Stimulated activated CD4-positive, alpha-beta T cell treated with anti-CD3 and anti-CD28 coated beads, Interleukin-4, amount 100 ng/mL, for 4 hours (primary cell): ENCODE measurements at places on chromosomes 2 and 18.

DNA sequence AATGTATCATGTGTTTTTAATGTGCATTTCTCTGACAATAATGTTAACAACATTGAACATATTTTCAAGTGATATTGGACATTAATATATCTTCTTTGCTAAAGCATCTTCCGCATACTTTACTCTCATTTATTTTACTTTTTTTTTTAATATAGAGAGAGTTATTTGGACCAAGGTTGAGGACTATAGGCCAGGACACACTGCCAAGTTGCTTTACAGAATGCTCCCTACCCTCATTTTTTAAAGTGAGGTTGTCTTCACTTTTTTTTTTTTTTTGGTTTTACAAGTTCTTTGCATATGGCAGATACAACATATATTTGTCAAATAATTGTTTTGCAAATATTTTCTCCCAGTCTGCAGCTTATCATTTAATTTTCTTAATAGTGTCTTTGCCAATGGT is 201.8 kb downstream of the OSR1 start:
- DNase-seq, result no peak

- no peak for DNase-seq
Observed at GRCh38 chr2:49189512-49190225, 35.4 kb upstream of the FSHR start.

- no peak for DNase-seq
Observed at GRCh38 chr2:65076345-65076710, 20.1 kb downstream of the CEP68 start.

DNA sequence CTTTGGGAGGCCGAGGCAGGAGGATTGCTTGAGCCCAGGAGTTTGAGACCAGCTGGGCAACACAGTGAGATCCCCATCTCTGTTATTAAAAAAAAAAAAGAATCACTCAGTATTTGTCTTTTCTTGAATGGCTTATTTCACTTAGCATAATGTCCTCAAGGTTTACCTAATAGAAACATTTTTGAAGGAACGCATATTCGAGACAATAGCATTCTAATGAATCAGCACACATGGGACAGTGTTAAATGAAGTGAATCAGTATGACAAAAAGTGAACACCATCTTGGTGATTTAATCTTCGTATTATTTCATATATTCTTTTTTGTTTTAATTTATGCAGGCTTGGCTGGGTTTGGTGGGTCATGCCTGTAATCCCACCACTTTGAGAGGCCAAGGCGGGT is 44.7 kb downstream of the WIPF1 start:
- DNase-seq, result no peak

- DNase-seq, result no peak
Observed at GRCh38 chr2:65765376-65765775, 333.0 kb upstream of the SPRED2 start.

- no peak for DNase-seq
Observed at GRCh38 chr2:196380098-196380497, 208.7 kb upstream of the STK17B start.

- no peak for DNase-seq
Observed at GRCh38 chr2:181356526-181357130, 100.6 kb upstream of the ITGA4 start.

DNA sequence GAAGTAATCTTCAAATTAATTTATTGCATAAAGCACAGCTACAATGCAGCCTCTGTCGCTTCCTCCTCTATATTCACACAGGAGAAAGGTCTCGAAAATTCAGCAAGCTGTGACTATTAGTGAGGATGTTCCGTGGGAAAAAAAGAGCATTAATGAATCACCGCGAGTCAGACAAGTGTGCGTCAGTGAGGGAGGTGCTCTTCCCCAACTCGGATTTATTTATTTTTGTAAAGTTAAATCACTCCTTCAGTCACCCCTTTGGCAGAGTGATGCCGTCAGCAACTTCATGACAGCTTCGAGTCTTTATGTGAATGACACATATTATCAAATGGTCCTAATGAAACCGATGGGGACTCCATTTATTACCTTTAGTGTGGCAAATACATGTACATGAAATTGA is 648.9 kb upstream of the SALL3 start:
- DNase-seq, result no peak

DNA sequence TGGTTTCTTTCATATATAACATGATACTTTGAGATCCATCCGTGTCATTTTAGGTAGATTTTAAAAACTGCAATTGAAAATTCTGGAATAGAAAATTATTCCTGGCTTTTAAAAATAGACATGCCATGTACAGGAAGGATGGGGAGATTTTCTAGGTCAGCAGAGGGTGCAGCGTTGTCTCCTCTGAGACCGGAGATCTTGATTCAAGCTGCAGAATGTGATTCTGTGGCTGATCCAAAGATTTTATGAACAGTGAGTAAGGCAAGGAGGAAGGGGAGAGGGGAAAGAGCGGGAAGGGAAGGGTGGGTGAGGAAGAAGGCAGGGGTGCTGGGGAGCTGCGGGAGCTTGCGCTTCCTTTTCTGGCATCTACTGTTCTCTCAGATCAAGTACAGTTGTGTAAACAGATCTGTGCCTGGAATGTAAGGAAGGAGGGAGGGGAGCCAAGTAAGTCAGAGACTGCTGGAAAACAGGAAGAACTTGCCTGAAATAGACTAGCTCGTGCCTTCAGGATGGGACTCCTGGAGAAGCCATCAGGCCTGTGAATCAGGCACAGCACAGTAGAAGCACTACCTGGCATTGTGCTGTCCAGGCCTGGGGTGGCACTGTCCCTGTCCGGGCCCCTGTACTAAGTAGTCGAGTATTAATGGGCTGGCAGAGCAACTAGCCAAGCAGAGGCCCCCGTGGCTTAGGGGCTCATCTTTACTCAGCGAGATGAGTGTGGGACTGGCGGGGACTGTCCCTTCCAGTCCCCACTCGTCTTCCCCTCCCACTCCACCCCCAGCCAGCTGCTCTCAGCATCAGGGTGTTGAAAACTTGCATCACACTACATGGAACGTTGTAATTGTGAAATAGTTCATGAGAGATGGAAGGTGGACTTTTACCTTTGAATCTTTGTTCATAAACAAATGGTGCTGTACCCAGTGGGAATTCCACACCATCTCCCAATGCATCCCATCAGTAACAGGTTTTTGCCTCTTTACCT is 163.5 kb downstream of the UXS1 start:
- peak; percentile 38 for DNase-seq

DNA sequence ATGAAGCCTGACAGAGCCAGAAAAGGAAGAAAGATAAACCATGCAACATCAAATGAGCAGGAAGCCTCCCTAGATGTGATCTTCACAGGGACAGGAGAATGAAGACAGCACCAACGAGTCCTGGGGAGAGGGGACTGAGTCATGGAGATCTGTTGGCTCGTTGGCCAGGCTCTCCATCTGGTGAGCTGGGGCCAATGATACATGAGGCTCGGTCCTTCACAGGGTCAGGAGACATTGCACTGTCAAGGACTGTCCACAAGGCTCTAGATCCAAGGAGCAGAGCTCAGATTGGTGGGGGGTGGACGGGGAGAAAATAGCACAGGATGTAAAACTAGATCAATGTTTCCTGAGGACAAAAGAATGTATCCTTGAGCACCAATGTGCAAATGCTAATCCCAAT is 735 bp downstream of the CD207 start:
- no peak for DNase-seq

GRCh38 chr2:38494394-38494793 is 108.3 kb downstream of the HNRNPLL start:
- DNase-seq, result no peak

GRCh38 chr2:70790136-70790828 is at the start of gene FIGLA:
Gene FIGLA (minus strand): TSS chr2:70790643. CDS start chr2:70790638, 5 bp downstream.
- no peak for DNase-seq

DNA sequence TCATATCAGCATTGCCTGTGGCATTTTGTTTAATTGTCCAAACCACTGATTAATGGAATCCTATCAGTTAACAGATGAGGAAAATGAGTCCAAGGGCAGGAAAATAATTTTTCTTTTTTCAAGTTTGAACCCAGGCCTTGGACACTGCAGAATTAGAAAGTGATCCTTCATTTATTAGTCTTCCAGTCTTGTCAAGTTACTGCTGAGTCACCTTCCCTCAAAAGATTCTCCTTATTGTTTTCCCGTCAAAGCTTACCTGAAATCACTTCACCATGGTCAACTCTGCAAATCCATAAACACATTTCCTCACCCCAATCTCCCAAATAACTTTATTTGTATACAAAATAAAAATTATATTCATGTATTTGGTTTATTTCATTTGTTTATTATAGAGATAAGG is 57.9 kb downstream of the WDR75 start:
- DNase-seq, result no peak

GRCh38 chr18:29874519-29875098 is 1167.9 kb downstream of the DSC3 start:
- DNase-seq, result no peak

- DNase-seq, result no peak
Observed at GRCh38 chr18:35490894-35491699, 6.7 kb downstream of the INO80C start.

DNA sequence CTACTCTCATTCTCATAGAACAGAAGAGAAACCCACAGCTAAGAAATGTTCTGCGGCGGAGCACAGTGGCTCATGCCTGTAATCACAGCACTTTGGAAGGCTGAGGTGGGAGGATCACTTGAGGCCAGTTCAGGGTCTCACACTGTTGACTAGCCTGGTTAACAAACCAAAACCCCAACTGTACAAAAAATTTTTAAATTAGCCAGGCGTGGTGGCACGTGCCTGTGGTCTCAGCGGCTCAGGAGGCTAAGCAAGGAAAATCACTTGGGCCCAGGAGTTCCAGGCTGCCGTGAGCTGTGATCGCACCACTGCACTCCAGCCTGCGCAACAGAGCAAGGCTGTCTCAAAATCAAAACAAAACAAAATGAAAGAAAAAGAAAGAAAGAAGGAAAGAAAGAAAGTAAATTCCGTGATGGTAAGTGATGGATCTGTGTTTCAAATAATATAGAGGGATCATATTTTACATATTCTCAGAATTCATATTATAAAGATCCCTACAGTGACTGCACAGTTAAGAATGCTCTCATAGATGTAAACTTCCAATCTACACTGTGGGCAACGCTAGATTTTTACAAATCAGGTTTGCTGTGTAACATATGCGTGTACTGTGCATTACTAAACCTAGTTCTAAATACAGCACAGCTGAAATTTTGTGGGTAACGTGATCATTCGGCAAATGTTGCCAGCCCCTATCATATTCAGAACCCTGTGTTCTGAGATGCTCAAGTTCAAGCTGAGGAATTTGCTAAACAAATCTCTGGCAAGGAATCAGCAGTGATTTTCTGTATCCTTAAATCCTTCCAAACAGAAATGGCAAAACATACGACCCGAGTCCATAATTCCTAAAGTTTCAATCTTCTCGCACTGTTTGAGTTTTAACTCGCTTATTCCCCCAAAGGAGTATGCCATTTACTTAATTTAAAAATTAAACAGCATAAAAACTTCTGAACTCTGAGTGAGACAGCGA is 1.2 kb upstream of the RAB12 start:
- no peak for DNase-seq

GRCh38 chr2:158052761-158053160 is 48.9 kb upstream of the UPP2 start:
- DNase-seq, result no peak

- no peak for DNase-seq
Observed at GRCh38 chr18:69943021-69943420, 4.7 kb downstream of the CD226 start.

GRCh38 chr18:31197676-31198075 is 35.0 kb upstream of the DSC1 start:
- DNase-seq, result no peak
